ENCODE measurements at places on chromosomes 11 and 22.

DNA sequence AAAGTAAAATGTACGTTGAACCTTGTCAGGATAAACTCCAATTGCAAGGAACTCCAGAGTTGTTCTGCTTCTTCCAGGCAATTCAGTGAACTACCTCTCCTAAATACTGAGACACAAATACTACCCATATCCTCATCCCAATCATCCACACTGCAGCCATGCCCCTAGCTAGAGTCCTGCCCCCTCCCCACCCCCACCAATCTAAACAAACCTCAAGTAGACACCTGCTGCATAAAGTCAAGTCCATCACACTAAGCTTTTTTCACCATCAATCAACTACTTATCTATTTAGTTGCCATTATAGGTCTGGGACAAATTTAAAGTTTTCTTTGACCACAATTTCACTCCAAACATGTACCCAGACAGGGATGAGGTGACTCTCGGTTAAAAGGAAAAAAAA is 93.2 kb upstream of the APOA1 start:
- DNase-seq = no peak

DNA sequence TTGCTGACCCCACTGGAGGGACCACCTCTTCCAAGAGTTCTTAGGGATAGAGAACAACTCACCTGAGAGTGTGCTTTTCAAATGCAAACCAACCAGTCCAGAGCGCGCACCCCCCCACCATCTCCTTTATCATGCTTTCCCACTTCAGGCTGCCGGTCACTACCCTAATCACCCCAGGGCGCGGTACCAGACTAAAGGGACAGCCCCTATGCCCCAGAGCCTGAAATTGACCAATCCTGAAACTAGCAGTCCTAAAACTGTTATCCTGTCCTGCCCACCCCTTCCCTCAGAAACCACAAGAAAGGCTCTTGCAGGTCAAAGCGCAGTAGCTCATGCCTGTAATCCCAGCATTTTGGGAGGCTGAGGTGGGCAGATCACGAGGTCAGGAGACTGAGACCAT is 37.0 kb downstream of the NEAT1 start:
- no peak for DNase-seq

DNA sequence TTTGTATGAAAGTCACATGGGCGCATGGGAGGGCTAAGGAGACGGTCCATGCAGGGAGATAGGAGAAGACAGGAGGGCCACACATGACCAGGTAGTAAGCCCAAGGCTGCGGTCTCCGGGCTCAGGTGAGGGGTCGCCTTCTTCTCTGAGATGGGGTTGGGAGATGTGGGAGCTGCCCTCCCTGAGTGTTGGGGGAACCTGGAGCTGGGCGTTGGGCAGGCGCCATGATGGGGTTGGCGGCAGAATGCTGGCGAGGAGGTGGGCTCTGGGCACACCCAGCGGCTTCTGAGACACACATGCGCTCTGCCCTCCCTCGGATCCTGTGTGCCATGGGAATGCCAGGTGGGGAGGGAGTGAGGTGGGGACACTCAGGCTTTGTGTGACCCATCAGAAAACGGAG is 254.8 kb downstream of the TBC1D22A start:
- no peak for DNase-seq

DNA sequence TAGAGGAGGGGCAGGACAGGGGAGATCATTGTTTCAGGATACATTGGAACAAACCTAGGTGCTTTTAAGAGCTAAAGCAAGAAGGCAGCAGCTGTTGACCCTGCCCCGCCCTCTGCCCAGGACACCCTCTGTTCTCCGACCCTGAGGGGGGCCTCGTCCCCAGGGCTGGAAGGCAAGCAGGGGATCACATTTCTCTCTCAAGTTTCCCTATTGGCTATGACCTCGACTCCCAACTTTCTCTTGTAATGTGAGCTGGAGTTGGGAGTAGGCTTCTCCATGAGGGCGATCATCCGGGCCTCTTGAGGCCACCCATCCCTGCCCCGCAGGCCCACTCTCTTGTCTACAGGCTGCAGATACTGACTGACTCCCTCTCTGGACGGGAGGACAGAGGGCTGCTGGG is 37.7 kb downstream of the DSCAML1 start:
- DNase-seq = no peak

Measured in suppressor macrophage treated with lipopolysaccharide for 4 hours (primary cell).